Cortex of kidney (tissue), 1 donor: ENCODE measurements at places on chromosomes 6 and 20.

DNA sequence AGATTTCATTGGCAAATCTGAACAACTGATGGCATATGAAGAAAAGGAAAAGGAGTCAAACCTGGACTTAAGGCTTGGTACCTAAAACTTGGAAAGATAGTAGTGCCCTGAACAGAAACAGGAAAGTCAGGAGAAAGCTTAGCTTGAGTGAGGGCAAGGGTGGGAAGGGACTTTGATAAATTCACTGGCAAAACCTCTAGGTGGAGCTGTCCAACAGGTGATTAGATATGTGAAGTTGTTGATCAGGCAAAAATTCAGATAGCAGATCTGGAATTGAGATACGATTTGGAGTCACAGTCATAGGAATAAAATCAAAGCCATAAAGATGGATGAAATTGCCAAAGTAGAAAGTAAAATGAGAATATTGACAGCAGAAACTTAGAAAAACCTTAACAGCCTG is 16.1 kb upstream of the ZNF292 start:
- DNase-seq: no peak

DNA sequence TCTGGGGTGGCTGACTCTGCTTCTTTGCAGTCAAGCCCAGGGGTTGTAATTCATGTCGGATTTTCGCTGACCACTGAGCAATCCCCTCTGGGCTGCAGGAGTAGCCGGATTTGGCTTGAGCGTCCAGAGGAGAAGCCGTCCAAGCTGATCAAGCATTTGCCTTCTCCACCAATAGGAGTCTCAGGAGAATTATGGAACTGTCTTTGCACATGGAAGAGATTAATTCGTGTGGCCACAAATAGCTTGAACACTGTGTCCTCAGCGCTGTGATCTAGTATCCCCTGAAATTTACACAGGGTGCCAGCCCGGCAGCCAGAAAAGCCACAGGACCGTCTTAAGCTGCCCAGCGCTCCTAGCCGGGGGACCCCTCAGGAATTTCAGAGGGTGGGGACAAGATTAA is 37.1 kb downstream of the EYA2 start:
- DNase-seq: no peak

GRCh38 chr6:37524025-37524969 is 24.6 kb upstream of the CCDC167 start:
- DNase-seq: no peak

DNA sequence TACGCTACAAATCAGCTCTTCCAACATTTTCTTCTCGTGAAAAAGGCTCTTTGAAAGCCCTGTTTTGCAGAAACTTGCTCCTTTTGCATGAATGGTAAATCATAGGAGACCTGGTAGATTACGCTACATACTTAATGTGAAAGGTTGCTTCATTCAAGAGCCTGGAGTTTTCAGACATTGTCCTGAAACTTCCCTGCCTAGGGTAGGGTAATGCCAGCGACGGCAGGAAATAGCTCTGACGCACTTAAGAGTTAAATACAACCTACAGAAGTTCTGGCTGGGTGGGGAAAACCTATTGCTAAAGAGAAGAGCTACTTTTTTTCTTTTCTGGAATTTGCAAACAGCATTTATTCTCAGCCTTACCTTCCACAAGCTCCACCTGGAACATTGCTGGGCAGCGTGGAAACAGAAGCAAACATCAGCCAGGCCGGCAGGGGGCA is 144.5 kb downstream of the LPA start:
- DNase-seq: no peak

GRCh38 chr6:20180935-20181334 is 31.3 kb downstream of the MBOAT1 start:
- DNase-seq: no peak

DNA sequence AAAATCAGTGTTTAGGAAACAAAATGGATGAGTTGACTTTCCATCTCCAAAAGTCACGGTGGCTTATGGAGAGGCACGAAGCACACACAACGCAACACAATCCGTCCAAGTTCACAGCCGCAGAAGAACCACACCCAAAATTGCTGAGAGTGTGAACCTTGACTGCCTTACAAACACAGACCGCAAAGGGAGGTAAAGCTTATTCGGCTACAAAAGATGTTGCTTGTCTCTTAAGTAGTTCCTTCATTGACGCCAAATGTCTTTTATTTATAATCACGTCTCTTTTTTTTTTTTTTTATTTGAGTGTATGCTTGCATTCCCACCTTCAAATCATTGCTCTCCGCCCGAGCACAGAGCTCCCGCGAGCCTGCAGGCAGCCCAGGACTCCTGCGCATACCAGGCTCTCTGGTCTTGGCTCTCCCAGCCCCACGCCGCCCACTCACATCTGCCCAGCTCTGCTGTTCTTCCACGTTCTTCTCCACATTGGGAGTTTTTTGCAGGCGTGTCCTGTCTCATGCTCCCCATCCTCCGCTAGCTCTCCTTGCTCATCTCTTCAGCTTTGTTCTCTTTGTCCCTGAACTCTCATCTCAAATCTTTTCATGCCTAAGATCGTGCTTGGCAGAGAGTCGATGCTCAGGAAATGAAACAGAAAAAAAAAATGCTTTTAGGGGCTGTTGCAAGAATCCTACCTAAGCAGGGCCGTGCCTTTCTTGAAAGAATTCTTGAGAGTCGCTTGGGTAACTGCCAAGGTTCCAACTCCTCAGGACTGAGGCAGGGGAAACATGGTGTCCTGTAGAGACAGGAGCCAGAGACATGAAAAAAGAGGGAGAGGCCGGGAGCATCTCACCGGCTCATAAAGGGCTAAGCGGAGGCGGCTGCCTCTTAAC is 25.8 kb downstream of the LY86 start:
- DNase-seq: no peak

DNA sequence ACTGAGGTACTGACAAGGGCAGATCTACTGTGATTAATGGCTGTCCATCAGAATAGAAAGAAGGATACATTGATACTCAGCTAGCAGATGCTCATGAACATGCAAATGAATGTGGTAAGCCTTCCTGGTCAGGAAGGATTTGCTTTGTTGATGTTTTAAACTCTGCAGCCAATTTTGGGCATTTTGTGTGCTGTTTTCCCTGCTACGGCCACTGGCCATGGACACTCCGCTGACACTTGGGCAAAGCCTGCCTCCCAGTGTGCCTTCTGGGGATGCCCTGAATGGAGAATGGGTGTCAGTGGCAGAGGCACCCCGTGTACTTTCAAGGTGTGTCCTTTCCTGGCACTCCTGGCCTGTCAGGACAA is 113.1 kb downstream of the SOBP start:
- no peak for DNase-seq

GRCh38 chr20:63357921-63358905 is 2.9 kb downstream of the CHRNA4 start:
- no peak for DNase-seq

DNA sequence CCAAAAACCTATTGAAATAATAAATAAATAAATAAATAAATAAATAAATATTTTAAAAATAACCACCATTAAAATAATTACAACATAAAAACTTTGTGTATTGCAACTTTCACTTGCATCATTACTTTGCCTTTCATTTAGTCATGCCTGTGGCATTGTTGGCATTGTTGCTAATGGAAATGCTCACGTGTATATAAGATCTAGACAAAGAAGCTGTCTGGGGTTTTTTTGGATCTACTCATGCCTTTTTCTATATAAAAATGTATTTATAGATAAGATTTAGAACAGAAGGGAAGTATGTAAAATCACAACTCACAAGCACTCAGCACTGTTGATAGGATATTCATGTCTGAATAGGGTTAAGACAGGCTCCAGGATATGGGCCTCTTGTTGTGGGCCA is 27.9 kb downstream of the GFRA4 start:
- DNase-seq: no peak

GRCh38 chr6:57087916-57088315 is 2.1 kb upstream of the ZNF451 start:
- no peak for DNase-seq

DNA sequence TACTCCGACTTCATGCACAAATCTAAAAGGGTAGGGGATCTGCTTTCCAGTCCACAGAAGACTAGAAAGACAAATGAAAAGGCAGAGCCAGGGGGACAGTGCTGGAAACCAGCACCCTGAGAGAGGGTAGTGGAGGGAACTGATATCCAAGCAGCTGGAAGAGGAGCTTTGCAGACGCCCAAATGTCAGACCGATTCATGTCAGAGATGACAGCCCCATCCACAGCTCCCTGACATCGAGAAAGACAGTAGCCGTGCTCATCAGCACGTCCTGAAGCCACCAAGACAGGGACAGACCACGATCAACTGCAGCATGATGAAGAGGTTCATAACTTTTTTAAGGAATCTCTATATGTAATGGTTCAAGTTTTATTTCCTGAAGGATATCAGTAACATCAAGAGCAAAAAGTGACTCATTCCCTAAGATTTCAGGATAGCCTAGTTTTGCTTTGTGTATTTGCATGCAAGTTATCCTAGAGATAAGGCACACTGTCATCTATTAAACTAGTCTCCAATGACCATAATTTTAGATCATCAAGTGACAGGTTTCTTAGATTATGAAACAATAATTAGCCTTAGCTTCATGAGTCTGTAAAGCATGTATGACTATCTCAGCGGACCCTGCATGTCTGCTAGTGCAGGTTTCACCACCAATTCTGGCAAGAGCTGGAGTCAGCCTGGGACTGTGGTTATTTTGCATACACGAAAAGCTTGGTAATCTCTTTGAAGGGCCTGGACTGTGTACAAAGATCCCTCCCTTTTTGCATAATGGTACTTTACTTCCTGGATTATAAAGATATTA is 43.0 kb downstream of the PRDM1 start:
- DNase-seq: no peak

- no peak for DNase-seq
Observed at GRCh38 chr6:3746119-3746691, 5.3 kb downstream of the PXDC1 start.

- DNase-seq: no peak
Observed at GRCh38 chr20:23857962-23858595, 21.5 kb downstream of the CST5 start.

DNA sequence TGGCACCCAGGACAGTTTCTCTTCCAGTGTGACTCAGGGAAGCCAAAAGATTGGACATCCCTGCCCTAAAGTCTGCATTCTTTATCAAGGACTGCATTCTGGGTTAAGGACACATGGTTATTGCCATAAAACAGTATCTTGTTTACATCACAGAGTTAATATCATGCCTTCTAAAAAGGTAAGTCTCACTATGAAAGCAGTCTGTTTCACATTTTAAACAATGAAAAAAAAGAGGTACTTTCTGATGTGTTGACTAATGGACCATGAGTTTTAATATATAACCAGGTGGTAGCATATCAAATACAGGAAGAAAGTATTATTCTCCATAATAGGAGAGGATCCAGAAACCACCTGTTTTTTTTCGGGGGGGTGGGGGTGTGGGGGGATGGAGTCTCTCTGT is 93.7 kb downstream of the TIAM2 start:
- DNase-seq: no peak

DNA sequence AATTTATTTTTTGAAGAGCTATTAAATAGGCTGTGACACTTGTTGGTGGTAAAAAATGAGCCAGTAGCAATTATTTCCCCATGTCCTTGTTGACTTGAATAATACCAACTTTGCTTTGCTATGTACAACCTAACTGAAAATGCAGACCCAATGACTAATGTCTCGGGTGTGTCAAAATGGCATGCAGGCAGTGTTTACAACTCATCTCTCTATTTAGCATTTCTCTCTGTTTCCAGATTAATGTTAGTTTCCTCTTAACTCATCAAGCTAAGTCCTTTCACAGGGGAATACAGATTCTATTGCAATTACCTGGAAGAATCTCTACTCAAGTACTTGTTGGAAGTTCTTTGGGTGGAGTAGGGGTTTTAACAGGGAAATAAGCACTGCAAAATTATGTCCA is 504.4 kb downstream of the BCKDHB start:
- no peak for DNase-seq

GRCh38 chr6:35165630-35166071 is 24.5 kb upstream of the TCP11 start:
- DNase-seq: no peak
